ENCODE measurements at places on chromosomes 16 and 17.

- DNase-seq, result no peak
These were observed 30.4 kb downstream of the SLC7A5 start for GRCh38 chr16:87838643-87839541.

DNA sequence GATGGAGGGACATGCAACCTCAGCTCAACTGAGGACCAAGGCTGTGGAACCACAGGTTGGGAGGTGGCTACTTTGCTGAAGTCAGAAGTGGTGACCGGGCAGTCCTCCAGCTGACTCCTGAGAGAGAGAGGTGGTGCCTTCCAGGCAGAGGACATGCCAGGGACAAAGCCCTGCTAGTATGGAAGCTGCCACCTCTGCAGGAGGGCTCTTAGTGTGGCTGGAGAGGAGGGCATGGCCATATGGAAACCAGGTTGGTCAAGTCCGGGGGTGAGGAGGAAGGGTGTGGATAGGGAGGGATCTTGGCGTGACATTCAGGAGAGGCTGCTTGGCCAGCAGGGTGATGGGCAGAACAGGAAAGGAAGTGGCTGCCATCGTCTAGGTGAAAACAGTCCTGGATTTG, 5.7 kb downstream of the C16orf86 start:
- DNase-seq, result peak; percentile 87

GRCh38 chr16:53761962-53762703, 58.2 kb downstream of the FTO start:
- no peak for DNase-seq

DNA sequence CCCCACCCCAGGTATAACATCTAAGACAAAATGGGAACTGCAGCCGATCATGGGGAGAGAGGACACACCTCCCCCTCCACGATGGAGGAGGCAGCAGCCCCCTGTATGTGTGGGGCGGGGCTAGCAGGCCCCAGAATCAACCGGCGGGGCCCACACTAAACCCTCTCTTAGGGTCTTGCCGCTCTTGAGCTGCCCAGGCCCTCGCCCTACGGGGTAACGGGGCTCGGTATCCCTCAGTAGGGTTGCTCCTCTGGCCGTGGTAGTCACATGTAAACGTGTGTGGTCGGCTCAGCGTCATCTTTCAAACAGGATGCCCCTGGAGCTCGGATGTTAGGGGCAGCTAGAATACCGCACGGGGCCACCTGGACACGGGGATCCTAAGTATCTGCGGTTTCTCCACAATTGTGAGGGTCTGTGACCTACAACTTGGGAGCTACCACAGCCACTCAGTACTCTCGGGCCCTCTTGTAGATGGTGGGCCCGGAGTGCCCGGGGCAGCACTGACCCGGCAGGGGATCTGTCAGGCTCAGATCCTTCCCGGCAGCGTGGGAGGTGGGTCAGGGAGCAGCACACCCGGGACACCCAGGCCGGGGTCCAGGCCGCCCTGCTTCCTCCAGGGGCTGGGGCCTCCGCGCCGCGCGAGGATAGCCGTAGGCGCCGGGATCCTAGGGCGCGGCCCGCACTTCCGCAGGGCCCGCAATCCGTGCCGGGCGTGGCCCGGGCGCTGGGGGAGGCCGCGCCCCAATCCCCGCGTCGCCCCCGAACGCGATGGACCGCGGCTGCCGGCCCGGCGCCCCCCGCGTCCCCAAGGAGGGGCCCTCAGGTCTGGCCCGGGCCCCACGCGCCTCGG, 781 bp downstream of the ARHGDIA start:
- peak; percentile 91 for DNase-seq

DNA sequence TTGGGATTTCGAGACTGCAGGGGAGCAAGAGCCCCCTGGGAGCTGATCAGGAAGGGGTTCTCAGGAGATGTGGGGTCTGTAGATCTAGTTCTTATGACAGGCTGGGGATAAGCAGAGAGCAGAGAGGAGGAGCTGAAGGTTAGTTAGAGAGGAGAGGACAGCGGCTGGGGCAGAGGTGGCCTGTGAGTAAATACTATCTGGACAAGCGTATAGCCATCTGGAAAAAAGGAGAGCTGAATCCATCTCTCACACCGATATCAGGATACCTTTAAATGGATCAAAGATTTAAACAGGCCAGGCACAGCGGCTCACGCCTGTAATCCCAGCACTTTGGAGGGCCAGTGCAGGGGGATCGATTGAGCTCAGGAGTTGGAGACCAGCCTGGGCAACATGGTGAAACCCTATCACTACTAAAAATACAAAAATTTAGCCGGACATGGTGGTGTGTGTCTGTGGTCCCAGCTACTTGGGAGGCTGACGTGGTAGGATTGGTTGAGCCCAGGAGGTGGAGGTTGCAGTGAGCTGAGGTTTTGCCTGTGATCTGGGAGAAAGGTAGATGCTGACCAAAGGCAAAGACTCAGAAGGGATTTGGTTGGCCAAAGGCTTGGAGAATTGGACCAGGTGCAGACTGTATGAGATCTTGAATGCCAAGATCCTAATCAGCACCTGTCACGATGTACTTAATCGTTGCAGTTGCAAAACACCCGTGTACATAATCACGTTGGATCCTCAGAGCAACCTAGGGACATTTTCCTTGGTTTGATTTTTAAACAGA, 18.9 kb upstream of the SLC25A19 start:
- DNase-seq, result no peak

DNA sequence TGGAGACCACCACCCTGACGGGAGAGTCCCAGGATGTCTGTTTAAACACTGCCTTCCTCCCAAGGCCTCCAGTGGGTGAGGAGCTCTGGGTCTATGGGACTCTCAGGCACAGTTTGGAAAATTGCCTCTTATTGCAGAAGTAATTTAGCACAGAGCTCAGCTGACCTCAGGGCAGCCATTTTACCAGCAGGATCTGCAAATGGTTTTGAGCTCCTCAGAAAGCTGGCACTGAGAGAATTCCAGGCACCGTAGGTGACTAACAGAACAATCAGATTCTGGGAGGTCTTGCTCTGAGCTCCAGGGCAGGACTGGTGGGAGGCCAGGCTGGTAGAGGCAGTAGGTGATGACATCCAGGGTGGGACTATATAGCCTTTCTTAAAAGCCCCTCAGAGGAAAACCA, 17.3 kb upstream of the C16orf74 start:
- no peak for DNase-seq

- DNase-seq, result no peak
These were observed 2.7 kb downstream of the HOXB2 start for GRCh38 chr17:48542114-48542656.

DNA sequence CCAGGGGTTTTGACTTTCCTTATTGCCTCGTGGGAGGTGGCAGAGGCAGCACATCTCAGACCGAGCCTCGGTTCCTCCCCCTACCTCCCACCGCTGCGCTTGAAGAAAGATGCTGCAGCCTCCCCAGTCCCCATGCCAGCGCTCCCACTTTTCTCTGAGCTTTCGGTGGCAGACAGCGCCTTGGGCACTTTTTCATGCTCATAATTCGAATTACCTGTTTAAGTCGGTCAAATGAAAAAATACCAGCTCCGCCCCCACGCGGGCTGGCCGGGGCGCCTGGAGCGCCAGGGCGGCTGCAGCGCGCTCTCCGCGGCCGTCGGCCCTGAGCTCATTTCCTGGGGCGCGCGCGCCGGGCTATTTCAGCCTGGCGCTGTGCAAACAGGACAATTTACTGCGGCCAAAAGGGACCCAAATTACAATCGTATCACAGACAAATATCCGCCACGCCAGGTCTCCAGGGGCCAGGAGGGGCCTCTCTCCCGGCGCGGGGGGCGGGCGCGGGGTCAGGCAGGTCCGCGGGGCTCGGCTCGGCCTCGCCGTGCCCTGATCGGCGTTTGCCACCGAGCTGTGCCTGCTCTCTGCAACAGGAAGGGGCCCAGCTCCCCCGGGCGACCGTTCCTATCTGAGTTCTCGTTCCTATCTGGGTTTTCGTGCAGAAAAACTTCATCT, 45.0 kb downstream of the SOST start:
- peak; percentile 87 for DNase-seq

DNA sequence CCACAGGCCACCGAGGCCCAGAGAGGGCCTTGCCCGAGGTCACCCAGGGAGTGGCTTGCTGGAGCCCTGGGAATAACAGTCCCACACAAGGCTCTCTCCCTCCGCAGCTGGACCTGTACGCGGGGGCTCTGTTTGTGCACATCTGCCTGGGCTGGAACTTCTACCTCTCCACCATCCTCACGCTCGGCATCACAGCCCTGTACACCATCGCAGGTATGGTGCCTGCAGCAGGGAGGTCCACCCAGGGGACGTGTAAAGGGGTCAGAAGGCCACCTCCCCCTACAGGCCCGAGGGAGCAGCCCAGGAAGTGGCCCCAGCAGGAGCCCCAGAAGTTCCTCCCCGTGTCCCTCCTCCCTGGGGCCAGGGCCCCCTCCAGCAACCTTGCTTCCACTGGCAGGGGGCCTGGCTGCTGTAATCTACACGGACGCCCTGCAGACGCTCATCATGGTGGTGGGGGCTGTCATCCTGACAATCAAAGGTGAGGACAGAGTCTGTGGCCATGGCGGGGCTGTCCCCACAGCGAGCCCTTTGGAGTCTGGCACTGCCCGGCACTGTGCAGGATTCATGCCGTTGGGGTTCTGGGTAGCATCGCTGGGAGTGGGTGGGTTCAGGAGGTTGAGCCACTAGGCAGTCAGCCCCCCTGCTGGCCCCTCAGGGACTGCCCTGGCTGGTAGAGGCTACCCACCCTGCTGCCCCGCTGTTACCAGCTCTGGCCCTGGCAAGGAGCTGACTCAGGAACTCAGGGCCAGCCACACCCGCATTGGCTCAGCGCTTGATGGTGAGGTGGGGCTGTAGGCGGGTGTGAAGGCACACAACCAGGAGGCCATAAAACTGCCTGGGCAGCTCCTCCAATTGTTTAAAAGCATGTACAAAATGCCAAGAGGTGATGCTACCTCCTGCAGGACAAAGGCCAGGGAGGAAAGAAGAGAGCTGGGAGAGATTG, 17.3 kb downstream of the SLC5A10 start:
- DNase-seq, result no peak

GRCh38 chr17:61064087-61064951, 335.3 kb upstream of the TBX2 start:
- no peak for DNase-seq

GRCh38 chr16:1584926-1585484, 26.9 kb downstream of the IFT140 start:
- DNase-seq, result no peak

- peak; percentile 88 for DNase-seq
These were observed 17.5 kb downstream of the PRMT7 start for GRCh38 chr16:68328151-68328859.

DNA sequence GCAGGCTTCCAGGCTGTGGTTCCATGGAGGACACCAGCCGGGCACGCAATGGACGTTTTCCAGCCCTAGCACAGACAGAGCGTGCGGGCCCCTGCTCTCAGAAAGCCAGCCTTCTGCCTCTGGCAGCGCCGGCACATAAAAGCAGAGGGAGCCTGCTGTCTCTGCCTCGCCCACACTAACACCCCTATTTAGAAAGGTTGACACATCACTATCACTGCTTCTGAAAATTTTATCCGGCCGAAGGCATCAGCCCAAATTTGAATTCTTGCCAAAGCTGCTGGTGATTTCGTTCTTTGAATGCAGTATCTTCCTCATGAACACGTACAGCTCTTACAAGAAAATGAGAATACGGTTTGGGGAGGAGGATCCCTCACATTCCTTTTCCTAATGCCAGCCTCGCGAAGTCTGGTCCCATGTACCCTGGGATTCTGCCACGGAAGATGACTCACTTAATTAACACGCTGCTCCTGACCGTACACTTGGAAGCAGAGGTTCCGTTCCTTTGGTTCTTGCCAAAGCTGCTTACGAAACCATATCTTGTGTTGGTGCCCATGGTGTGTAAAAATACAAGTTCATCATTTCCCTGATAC, 1.3 kb upstream of the RAB11FIP3 start:
- peak; percentile 56 for DNase-seq

DNA sequence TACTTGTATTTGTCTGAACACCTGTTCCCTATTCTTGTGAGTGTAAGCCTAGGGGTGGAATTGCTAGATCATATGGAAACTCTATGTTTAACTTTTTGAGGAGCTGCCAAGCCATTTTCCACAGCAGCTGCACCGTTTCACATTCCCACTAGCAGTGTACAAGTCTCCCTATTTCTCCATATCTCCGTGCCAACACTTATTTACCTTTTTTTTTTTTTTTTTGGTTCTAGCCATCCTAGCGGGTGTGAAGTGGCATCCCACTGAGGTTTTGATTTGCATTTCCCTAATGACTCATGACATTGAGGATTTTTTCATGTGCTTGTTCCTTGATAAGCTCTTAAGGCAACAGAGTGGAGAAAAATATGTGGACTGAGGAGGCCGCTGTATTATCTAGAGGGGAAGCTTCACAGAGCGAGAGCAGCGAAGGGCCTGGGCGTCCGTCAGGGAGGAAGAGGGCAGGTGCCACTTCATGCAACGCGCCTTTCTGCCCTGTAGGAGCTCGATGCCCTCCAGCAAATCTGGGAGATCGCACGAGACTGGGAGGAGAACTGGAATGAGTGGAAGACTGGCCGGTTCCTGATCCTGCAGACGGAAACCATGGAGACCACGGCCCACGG, 50.0 kb downstream of the DNAH2 start:
- DNase-seq, result no peak

- no peak for DNase-seq
These were observed 14.0 kb downstream of the MARCHF10 start for GRCh38 chr17:62793919-62794665.

DNA sequence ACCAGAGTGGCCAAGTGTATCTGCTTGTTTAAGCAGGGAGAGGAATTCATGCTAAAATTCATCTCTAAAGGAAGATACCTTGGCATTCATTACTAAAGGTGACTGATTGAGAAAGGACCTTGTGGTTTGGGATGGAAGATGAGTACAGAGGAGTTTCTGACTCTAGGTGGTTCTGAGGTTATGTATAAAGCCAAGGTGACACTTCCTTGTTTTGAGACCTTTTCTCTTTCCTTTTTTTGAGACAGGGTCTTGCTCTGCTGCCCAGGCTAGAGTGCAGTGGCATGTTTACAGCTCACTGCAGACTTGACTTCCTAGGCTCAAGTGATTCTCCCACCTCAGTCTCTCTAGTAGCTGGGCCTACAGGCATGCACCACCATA, 9.1 kb downstream of the ABHD15 start:
- no peak for DNase-seq

DNA sequence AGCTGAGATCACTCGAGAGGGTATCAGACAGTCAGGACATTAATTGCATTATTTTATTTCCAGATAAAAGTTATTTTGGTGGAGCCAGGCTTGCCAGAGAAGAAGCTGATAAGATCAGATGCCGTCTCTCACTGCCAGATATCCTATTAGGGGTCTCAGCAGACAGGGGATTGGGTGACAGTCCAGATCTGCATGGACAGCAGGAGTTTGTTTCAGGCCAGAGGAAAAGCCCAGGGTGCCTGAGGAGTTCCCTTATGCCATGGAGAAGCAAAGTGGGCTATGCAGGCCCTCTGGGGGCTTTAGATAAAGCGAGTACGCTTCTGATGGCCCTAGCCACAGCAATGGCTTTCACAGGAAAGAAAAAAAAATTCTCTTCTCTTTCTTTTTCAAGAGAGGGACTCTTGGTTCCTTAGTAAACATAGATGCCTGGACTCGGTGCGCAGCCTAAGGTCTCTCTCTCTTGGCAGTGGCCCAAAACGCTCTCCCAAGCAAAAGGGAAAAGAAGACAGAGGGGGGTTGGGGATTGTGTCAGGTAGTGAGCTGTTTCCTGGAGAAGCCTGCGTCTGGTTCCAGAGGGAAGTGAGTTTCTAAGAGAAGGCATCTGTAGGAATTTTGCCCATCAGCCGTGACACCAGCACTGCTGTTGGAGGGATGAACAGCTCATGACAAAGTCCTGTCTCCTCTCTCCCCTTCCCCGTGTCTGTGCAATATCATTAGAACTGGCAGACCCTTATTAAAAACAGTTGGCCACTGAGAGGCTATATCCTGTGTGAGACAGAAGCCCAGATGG, 166.3 kb upstream of the FOXF1 start:
- DNase-seq, result no peak

GRCh38 chr16:84370723-84371552, 2.6 kb downstream of the ATP2C2 start:
- DNase-seq, result no peak

Measured in upper lobe of left lung (tissue), 6 donors.